ENCODE measurements at places on chromosomes 5 and 9.

DNA sequence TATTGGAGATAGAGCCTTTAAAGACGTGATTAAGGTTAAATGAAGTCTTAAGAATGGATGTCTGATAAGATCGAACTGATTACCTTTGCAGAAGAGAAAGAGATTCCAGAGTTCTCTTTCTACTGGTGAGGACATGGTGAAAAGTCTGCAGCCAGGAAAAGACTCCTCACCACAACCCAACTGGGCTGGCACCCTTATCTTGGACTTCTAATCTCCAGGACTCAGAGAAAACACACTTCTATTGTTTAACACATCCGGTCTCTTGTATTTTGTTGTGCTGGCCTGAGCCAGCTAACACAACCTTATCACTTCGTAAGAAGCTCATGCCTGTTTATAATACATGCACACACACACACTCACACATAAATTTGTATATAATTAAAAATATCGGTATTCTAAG, 489.1 kb downstream of the PRDM9 start:
- no peak for DNase-seq

- no peak for DNase-seq
Measured at GRCh38 chr5:168875832-168876231, 296.7 kb upstream of the PANK3 start.

GRCh38 chr9:78592811-78593210, 295.9 kb downstream of the PSAT1 start:
- DNase-seq, result no peak

DNA sequence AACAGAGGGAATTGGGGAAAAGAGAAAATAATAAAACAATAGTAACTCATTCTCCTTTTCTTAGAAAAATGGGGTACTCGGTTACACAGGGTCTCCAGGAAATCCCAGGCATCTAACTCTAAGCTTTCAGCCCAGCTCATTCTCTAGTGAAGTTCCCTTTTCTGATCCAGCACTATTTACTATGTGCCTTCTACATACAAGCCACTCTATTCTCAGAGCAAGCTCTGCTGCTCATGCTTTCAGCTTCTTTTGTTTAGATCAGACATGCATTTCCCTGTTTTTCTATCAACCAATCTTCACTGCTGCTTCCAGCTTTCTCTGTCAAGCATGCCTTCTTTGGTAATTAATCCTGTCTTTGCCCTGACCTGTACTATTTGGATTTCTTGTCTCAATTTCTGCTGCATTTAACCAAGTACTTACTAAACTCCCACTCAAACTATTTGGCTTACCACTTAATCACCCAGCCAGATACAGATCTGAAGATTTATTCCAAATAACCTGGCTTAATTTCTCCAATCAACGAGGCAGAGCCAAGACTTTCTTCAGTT, 25.3 kb downstream of the OSMR start:
- DNase-seq, result no peak

DNA sequence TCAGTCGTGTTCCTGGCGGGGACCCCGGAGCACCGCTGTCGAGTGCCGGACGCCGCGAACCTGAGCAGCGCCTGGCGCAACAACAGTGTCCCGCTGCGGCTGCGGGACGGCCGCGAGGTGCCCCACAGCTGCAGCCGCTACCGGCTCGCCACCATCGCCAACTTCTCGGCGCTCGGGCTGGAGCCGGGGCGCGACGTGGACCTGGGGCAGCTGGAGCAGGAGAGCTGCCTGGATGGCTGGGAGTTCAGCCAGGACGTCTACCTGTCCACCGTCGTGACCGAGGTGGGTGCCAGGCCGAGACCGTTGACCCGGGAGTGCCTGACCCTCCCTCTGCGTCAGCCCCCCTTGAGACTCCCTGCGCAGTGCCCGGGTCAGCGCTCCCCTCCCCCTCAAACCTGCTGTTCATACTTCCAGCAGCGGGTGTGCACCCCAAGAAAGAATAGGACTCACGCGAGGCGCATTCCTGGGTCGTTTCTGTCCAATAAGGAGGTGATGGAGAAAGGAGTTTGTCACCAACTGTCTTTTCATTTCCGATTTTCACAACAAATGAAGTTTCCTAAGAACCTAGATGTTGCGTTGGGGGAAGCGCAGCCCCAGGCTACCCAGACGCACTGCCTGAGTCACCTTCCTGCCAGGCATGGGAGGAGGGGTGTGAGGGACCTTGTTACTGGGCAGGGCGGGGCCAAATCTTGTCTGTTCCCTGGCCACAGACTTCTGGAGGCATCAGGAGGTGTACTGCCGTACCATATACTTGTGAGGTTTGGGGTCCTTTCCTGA, 722 bp downstream of the SLC22A4 start:
- no peak for DNase-seq

DNA sequence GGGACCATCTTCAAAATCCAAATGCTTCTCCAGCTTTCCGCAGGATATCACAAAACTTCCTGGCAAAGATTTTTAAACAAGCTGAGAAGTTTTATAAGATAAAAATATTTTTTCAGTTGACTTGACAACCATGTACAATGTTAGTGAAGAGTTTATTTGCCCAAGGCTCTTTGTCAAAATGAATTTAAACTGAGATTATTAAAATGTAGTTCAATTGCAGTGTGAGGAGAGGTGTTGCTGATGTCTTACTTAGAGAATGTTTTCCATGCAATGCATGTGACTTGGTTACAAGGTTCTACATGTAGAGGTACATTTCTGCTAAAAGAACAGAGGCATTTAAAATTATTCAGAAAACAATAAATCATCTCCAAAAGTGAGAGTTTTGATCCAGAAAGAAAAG, 131.4 kb upstream of the MINAR2 start:
- DNase-seq, result no peak

DNA sequence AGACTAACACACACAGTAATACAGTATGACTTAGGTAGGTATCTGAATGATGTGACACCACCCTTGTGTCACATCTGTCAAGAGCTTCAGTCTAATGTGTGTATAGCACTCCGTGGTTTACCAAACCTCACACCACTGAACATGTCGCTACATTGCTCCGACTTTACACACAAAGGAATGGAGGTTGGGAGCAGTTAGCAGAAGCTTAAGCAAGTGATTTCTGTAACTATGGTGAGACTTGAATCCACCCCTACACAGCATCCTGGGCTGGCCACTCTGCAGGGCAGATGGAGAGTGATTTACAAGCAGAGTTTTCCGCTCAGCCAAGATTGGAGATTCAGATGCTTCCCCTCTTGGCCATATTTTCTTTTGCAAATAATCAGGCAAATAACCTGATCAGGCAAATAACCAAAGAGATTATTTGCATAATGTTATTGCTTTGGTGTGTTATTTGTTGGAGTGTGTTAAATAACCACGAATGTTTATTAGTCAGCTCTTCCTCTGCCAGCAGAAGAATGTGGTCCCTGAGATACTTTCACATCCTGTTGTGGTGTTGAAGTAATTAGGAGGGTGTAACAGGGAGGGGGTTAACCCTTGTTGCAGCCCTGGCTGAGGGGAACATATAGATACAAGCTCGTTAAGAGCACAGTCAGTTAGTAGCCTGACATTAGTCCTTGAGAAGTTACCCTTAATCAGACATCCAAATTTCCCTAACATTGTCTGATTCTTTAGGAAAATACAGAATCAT, 92.8 kb downstream of the SNX18 start:
- no peak for DNase-seq

DNA sequence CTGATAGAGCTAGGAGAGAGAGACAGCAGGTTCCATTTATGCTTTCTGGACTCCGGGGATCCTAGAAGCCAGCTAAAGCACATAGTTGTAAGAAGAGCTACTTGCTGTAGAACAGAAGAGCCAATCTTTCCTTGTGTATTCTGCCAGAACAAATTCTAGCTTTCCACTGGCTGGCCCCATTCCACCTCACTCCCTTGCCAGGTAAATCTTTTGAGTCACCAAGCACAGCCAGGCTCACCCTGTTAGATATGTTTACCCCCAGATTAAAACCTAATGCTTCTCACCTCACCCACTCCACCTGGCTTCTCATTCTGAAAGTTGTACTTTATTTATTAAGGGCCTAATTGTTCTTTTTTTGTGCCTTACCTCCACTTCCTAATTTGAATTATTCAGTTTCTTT, 48.9 kb upstream of the CHD1 start:
- DNase-seq, result no peak

DNA sequence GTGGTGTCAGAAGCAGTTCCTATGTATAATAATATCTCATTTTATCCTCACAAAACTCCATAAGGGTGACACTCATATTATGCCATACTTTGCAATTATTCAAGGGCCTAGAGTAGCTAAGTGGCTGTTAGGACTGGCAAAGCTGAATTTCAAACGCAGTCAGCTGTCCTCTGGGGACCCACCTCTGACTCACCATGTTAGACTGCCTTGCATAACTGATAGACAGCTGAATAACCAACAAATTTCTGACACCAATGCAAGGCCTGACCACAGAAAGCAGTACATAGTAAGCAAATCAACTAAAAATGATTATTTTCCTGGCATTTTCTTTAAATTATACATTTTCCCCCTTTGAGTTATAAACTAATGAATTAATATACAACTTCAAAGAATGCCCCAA, 251.6 kb upstream of the PTGER4 start:
- no peak for DNase-seq

DNA sequence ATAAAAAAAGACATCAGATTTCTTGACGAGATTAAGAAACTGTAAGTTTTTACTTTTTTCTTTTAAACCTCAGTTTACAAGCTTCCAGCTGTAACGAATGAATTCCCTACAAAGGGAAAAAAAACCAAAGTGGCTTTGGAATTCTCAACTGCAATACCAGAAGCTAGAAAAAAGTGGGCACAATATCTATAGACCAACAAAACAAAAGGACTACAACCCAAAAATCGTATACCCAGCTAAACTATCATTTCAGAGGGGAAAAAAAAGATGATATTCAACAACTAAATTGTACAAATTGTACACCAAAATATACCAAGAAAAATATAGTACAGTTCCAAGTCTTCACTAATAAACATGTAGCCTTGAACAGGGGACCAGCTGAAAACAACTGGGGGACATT, 26.8 kb upstream of the ELOVL7 start:
- no peak for DNase-seq

DNA sequence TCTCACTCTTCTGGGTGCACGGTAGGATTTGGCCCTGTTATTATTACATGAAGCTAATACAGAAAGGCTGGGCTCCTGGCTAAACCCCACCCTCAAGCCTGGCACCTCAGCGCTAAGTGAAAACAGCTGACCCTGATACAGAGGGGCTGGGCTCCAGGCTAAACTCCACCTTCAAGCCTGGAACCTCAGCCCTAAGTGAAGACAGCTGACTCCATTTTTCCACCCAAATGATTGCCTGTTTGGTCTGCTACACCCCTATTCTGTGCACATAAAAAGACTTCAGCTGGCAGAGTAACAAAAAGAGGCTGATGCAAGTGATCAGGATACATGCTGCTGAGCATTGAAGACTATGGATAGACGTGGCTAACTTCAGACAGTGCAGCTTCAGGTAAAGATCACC, 148.4 kb upstream of the CLINT1 start:
- no peak for DNase-seq

DNA sequence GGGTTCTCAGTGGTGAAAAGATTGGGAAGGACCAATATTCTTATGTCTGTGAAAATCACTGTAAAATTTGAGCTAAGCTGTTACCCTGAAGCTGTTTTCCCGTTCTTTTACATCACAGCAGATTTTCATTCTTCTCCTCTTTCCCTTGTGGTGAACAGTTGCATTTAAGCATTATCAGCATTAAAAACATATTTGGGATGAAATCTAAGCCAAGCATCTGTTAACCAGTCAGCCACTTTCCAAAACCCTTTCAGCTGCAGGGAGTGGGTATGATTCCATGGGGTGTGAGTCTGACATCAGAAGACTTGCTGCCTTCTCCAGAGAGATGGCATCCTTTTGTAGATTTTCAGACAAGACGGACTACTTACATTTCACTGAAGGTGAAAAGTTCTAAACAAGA, 97.2 kb downstream of the TRIO start:
- peak; percentile 35 for DNase-seq

GRCh38 chr5:41878643-41879478, 8.6 kb upstream of the OXCT1 start:
- no peak for DNase-seq

DNA sequence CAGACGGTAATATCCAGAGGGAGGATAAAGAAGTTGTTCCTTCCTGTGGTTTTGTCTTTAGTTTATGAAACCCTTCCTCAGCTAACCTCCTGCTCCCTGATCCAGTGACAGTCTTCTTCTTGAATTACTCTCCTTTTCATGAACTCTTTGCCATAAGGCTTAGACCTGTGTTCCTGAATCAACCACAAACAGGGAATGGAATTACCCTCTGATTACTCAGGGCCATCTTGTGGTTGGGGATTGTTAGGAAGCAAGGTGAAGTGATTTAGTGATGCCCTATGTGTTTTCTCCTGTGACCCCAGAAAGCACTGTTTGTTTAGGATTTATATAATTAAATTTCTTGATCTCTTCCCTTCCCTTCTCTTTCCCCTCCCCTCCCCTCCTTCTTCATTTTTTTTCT, 409.1 kb downstream of the TAF11L14 start:
- DNase-seq, result no peak

- no peak for DNase-seq
Measured at GRCh38 chr5:80793354-80793753, 138.6 kb upstream of the DHFR start.

DNA sequence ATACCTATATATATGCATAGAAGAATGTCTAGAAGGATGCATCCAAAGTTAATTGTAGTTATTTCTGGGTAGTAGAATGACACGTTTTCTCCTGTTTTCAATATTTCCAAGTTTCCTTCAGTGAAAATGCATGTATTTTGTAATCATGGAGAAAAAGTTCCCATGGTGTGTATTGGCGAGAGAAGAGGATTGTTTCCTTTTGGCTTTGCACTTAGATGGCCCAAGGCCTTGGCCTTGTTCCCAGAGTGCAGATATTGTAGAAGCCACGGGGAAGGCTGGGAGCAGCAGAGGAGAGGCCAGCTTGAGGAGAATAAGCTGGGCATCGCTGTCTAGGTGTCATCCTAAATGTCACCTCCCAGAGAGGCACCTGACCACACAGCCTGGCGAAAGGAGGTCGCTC, 44.0 kb downstream of the IRF1 start:
- DNase-seq, result peak; percentile 30

DNA sequence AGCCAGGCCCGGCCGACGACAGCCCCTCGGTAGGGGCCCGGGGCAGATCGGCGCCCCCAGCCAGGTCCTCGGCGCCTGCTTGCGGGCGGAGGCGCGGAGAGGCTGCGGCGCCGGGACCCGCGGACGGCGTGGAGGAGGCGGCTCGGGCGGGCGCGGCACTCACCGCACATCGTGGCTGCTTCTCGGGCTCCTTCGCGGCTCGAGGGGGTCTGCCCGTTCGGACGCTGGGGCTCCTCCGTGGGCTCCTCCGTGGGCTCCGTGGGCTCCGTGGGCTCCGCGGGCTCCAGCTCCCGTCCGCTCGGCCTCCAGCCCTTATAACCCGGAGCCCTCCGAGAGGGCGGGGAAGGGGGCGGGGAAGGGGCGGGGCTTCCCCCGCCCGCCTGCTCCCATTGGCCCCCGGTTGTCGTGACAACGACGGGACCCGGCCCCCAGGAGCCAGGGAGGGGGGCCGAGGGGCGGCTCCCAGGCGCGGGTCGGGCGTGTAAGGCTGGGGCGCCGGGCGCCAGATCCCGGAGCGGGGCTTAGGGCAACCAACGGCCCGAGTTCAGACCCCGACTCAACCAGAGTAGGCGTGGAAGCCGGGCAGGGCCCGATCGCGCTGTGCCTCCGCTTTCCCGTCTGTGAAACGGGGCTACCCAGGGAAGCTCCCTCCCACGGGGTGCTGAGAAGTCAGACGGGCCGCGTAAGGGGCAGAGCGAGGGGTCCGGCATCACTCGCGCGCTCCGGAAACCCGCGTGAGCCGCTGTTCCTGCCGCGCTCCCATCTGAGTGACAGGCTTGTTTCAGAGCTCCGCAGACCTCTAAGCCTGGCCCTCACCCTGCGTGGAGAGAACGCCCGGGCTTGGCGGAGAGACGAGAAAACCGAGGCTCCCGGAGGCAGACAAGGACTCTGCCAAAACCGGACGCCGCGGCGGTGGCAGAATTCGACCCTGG, at the start of gene GFPT2:
Gene GFPT2 (minus strand): TSS at position 289 of the 932 bp plus-strand sequence. CDS start 119 bp downstream, at position 170.
- DNase-seq, result peak; percentile 9
